Hematopoietic multipotent progenitor cell treated with erythropoietin and hydrocortisone succinate and interleukin-3 and kit ligand, for 4 days (in vitro differentiated cells): ENCODE measurements at places on chromosomes 11 and 22.

- peak; percentile 96 for DNase-seq
Observed at GRCh38 chr11:76700177-76701100, 29.9 kb upstream of the LRRC32 start.

- no peak for DNase-seq
Observed at GRCh38 chr22:22825213-22825593, 62.4 kb upstream of the IGLL5 start.

- peak; percentile 81 for DNase-seq
Observed at GRCh38 chr11:35035894-35036408, 103.0 kb upstream of the CD44 start.

- no peak for DNase-seq
Observed at GRCh38 chr11:8601376-8602133, 7.5 kb upstream of the STK33 start.

- DNase-seq: no peak
Observed at GRCh38 chr11:117941163-117941707, 12.0 kb upstream of the TMPRSS13 start.

GRCh38 chr11:2306452-2306823, 4.6 kb downstream of the TSPAN32 start:
- DNase-seq: peak; percentile 8

DNA sequence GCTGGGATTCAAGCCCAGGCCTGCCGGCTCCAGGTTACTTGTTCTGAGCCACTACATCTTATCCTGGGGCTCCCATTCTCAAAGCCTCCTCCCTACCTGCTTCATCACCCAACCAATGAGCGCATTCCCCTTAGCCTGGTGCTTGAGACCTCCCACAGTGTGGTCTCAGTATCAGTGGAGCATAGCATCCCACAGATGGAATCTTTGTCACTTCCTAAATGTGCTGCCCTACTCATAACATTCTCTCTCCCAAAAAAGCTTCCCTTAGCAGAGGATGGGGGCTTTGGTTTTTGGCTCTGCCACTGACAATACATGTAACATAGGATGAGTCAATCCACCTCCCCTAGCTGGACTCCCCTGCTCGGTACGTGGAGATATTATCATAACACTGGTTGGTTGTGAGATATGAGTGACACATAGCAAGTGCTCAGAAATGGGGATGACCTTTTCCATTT, 28.8 kb downstream of the TEAD1 start:
- no peak for DNase-seq

- no peak for DNase-seq
Observed at GRCh38 chr11:17579451-17579850, 32.4 kb downstream of the OTOG start.

DNA sequence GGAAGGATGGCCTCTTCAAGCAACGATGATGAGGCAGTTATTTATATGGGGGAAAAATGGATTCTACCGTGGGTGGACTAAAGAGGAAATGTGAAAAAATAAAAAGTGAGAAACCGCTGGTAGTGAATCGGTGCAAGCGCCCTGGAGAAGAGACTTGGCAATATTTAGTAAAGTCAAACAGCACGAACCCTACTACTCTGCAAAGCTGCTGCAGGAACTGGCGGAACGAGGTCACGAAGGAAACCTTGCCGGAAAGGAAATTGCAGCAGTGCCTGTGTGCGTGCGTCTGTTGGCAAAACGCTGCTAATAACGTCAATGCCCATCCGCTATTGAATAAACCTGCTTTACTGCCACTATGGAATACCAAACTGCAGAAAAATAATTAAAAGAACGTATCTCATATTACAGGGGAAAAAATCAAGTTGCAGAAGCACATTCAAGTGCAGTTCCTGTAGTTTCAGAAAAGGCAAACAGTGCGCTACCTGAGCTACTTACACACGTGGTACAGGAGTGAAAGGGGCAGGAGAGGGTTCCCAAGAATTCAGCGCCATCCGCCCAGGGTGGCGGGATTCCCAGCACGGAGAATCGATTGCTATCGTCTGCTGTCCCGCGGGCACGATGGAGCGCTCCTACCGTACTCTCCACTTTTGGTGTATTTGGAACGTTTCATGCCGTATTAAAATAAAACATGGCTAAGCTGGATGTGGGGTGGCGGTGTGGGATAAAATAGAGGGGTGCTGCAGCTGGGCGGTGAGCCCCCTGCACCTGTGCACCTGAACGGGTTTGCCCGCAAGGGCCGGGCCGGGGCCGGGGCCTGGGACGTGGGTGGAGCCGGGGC, 585 bp upstream of the NADSYN1 start:
- DNase-seq: peak; percentile 84

GRCh38 chr22:22933807-22934542, 46.4 kb downstream of the IGLL5 start:
- DNase-seq: no peak

- DNase-seq: peak; percentile 58
Observed at GRCh38 chr22:36411589-36412258, 24.0 kb upstream of the MYH9 start.

- DNase-seq: no peak
Observed at GRCh38 chr22:20242393-20243175, 25.5 kb downstream of the RTN4R start.

GRCh38 chr11:111944651-111945051, 7.5 kb downstream of the DIXDC1 start:
- no peak for DNase-seq

GRCh38 chr11:72037554-72038311, 39.0 kb downstream of the IL18BP start:
- DNase-seq: no peak

DNA sequence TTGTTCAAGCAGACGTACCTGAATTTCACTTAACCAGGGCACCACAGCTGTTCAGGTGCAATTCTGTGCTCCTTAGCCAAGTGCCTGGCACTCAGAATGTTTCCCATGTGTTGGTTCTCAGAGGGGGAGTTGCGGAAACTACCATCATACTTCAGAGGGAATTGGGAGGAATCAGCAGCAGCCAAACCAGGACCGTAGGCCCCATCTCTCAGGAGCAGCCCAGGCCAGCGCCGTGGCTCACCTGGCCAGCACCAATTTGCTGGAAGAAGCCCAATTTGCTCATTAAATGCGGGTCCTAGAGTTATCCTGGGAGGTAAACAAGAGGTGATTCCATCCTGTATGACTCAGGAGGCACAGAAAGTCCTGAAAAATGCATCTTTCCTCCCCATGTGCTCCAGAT, 435.4 kb downstream of the BRD1 start:
- no peak for DNase-seq

GRCh38 chr22:30029512-30029911, 50.8 kb upstream of the HORMAD2 start:
- no peak for DNase-seq

- DNase-seq: no peak
Observed at GRCh38 chr11:45413156-45413858, 127.2 kb upstream of the SYT13 start.

DNA sequence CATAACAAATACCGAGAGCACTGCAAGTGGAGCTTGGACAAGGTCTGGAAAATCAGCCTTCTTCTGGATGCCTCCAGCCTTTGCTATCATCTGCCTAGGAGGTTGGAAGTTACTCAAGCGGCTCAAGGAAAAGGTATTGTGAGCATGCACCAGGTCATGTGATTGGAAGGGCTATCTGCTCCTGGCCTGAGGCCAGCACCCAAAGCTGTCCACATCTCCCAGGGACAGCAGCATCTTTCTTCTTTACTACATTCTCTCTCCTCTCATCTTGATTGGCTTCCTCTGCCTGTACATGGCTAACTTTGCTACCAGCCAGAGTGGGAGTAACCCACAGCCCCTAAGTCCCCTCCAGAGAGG, 44.2 kb upstream of the AMPD3 start:
- no peak for DNase-seq

- no peak for DNase-seq
Observed at GRCh38 chr11:86277741-86278140, 24.3 kb upstream of the HIKESHI start.

GRCh38 chr11:12503039-12503484, 125.7 kb downstream of the PARVA start:
- DNase-seq: no peak

GRCh38 chr22:35065796-35066218, at the start of gene ISX:
Gene ISX (plus strand): TSS chr22:35066158. CDS start chr22:35067088, 930 bp downstream.
- DNase-seq: no peak

DNA sequence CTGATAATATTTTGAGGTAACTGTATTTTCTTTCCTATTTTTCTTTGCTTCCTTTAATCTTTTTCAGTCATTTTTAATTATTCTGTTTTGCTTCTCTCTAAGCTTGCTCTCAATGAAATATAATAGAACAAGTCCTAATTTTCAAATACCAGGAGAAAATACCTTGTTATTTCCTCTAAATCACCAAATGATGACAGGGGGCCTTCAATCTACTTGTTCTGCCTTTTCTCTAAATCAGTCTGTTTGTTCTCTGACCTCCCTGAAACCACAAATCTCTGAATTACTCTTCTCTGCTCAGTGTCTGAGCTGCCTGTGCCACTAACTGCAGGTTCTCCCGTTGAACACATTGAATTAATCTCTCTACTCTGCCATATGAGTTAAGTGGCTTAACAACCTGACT, 286.2 kb downstream of the C11orf87 start:
- DNase-seq: no peak

DNA sequence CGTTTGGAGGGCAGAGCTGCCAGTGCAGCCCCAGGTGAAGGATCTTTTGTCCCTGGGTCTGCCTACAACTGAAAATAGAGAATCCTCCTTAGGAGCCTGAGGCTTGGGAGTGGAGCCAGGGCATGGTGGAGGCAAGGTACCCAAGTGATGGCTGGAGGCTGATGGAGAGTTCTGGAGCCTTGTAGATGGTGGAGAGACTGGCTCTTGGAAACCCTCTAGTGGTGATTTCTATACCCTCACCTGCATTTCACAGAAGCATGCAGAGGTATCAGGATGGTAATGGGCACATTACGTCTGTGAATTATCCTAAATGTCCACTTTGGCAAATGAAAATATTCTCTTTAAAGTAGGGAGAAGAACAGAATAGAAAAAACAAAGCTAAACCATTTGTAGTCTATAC, 44.4 kb downstream of the INSC start:
- DNase-seq: peak; percentile 50

DNA sequence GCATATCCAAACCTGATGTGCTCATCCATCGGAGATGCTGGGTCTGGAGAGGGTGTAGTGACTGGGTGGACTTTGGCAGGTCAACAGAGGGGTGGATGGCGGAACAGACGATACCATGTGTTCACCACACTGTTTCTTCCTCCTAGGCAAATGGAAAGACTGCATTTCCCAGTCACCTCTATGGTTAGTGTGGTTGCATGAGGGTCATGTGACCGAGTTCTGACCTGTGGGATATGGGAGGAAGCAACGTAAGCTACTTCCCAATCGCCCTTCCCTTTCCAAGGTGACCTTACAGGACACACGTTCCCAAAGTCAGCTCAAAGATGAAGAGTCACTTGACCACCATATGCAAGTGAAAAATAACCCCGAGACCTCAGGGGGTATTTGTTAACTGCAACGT, 27.7 kb downstream of the TSPAN32 start:
- DNase-seq: no peak

- no peak for DNase-seq
Observed at GRCh38 chr22:29879753-29880152, 3.2 kb upstream of the MTMR3 start.

- no peak for DNase-seq
Observed at GRCh38 chr11:68469642-68470041, 9.1 kb downstream of the PPP6R3 start.

- DNase-seq: no peak
Observed at GRCh38 chr22:24337894-24338645, 67.4 kb downstream of the SPECC1L start.

- DNase-seq: no peak
Observed at GRCh38 chr11:85301895-85302678, 325.1 kb downstream of the DLG2 start.

GRCh38 chr11:12792018-12792417, 117.8 kb downstream of the TEAD1 start:
- DNase-seq: no peak

GRCh38 chr11:503179-503981, 3.7 kb downstream of the RNH1 start:
- peak; percentile 88 for DNase-seq

GRCh38 chr22:24390576-24390975, 36.8 kb upstream of the ADORA2A start:
- DNase-seq: no peak

DNA sequence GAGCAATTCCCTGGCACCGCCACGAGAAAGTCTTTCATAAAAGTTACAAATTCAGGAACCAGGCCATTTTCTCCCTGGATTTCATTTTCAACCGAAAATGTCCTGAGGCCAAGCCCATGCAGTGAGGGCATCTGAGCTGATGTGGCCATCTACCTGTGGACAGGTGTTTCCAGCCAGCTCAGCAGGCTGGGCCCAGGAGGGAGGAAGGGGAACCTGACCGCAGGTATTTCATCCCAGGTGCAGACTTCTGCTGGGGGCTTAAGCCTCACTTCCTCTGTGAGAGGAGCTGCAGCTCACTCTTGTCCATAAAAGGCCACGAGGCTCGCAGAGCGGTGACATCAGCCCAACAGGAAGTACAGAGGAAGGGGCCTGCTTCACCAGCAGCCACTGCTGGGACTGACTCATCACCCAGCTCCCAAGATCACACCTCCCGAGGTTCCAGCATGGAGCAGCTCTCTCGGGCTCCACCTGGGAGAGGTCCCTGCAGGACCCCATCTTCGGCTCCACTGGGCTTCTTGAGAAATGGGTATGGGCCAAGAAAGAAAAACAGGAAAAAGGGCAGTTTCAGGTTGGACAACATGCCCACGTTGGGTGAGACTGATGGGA, 56.4 kb downstream of the MYH9 start:
- DNase-seq: peak; percentile 92

GRCh38 chr11:31834237-31834636, 23.1 kb upstream of the PAX6 start:
- no peak for DNase-seq

DNA sequence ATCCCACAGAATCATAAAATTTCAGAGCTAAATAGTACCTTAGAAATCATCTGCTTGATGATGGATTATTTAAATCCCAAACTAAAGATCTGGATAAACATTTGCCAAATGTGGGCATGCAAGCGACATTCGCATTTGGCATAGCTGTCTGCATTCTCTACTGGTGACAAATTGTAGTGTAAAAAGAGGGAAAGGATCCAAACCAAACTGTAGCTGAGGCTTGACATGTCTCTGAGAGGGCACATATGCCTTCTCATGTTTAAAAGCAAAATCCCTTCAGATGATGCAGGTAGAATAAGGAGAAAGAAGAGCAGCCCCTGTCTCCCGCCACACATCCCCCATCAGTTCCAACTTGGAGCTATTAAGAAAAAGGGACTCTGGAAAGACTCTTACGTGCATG, 257.5 kb upstream of the MTNR1B start:
- no peak for DNase-seq

DNA sequence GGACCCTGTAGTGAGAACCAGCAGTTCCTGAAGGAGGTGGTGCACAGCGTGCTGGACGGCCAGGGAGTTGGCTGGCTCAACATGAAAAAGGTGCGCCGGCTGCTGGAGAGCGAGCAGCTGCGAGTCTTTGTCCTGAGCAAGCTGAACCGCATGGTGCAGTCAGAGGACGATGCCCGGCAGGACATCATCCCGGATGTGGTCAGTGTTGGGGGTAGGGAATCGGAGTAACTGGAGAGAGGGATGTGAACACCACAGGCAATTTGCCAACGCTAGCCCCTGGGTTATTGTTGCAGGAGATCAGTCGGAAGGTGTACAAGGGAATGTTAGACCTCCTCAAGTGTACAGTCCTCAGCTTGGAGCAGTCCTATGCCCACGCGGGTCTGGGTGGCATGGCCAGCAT, 19.9 kb downstream of the MADD start:
- no peak for DNase-seq

GRCh38 chr22:44431256-44431655, 66.8 kb downstream of the RTL6 start:
- DNase-seq: no peak

- no peak for DNase-seq
Observed at GRCh38 chr11:69880826-69881445, 61.7 kb upstream of the FGF3 start.
